ENCODE measurements at places on chromosomes 5 and 9.

DNA sequence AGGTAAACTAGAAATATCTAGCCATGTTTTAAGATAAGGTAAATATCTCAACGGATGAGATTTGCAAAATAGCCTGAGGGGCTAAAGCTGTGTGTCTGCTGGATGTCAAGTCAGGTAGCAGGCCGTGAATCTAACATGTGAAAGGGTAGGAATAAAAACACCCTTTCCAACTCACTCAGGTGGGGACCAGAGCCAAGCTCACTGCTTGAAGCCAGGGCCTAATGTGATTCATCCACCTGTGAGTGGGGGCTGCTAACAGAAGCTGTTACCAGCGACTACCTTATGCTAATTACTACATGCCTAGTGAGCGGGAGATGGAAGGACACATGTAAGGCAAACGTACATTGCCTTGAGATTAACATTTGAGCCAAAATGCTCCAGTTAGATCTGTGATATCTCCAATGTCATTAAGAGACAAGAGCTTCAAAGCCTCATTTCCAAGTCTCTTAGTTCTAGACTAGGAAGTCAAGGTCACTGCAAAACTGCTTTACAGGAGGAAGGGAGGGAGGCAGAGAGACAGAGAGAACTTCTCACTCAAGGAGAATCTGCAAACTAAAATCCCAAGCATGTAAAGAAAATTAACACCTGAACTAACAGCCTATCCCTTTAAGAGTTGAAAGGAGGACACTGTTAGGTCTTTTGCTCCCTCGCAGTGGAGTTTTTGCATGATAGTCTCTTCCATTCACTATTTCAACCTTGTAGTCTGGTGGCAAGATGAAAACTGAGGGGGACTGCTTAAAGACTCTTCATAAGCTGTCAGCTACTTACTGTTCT lies 141.6 kb upstream of the RPS23 start:
- no peak for DNase-seq

DNA sequence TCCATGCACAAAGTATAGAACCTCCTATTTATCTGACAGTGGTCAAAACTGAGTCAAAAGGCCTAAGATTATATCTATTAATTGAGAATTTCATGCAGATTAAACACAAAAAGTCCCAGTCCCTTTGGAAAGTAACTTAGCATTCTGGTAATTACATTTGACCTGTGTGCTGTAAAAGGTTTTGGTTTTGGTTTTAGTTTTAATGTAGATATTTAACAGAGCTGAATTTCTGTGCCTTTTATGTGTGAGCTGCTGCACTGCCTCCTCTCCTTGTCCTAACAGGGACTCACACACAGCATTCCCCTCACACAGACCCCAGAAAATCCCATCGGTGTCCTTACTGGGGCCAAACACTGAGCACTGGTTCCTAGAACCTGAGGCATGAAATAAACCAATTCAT lies 31.0 kb upstream of the FSD1L start:
- DNase-seq: no peak

DNA sequence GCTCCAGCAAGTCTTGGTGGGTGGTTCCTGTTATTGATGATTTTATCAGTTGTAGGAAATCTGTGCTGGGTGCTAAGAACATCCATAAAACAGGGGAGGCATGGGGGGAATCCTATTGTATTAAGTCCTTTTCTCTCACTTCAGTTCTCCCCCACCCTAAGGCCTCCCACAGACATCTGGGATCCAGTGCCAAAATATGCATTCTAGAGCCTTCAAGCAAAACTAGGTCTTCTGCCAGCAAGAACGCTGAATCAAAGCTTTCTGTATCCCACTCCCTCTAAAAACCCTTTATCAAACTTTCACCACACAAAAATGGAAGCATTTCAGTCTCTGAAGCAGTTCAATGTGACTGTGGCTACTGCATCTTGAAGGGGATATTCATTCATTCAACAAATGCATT lies 281.9 kb downstream of the GAS1 start:
- DNase-seq: no peak

GRCh38 chr9:114276908-114277821 lies 45.7 kb upstream of the ORM1 start:
- DNase-seq: no peak

GRCh38 chr9:73026375-73026774 lies 73.5 kb upstream of the ALDH1A1 start:
- DNase-seq: no peak

Data from cerebellar nuclear complex (tissue), 1 donor.